Stimulated activated CD4-positive, alpha-beta T cell treated with anti-CD3 and anti-CD28 coated beads, Interleukin-1b, Interleukin-23, amount 100 ng/mL, for 24 hours (primary cell): ENCODE measurements at places on chromosomes 7 and 10.

- DNase-seq, result no peak
These were observed 55.8 kb upstream of the FGFR2 start for GRCh38 chr10:121654021-121654545.

GRCh38 chr10:1418031-1418550 is 319.2 kb downstream of the ADARB2 start:
- no peak for DNase-seq

GRCh38 chr7:40133561-40134427 is 628 bp downstream of the MPLKIP start:
- no peak for DNase-seq

GRCh38 chr7:1969459-1970284 is 263.1 kb downstream of the MAD1L1 start:
- DNase-seq, result no peak

- DNase-seq, result no peak
These were observed 96.3 kb upstream of the DDC start for GRCh38 chr7:50661345-50662040.

DNA sequence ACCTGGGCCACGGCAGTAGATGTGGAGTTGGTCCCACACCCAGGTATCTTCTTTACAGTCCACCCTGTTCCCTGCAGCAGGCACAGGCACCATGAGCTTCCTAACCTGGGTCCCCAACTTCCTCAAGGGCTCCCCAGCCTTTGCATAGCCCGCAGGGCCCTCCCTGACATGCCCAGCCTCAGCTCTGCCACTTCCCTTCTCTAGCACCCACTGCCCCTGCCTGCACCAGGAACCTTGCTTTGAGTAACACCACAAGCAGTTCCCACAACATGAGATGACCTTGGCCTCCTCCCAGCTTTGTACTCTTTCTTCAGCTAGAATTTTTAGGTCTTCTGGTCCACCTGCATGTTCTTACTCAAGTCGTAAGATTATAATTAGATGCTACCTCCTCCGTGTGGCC is 92.2 kb upstream of the ZPBP start:
- no peak for DNase-seq

GRCh38 chr7:28779954-28780353 is 178.2 kb downstream of the TRIL start:
- no peak for DNase-seq

DNA sequence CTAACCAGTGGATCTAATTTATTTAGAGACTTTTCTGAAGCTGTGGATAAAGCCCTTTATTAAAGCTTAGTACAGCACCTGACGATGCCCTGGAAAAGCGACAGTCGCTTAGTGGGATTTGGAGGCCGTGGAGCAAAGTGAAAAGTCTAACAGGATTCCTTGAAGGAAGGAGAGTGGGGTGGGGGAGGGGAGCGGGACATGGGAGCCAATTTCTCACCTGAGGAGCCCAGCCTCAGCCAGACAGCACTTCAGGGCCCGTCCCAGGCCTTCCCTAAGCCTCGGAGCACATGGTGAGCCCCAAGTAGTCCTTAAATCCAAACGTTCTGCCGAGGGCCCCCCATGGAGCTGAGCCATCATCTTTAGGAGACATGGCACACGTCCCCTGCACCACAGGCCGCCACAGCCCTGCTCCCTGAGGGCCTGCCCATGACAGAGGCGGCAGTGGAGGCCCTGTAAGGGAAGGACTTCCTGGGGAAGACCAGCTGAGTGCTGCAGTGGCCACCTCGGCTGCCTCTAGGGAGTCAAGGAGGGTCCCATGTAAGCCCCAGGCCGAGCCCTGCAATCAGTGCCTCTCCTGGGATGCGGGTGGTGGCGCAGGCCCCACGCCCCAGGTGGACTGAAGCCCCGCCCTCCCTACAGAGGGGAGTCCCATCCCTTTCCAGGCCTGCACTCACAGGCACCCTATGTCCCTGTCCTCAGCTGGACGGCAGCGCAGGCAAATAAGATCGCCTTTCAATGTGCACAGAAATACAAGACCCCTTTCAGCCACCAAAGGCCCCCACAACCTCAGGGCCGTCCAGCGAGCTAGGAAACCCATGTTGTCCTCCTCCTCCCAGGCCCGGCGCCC is 187.0 kb downstream of the MAD1L1 start:
- no peak for DNase-seq

DNA sequence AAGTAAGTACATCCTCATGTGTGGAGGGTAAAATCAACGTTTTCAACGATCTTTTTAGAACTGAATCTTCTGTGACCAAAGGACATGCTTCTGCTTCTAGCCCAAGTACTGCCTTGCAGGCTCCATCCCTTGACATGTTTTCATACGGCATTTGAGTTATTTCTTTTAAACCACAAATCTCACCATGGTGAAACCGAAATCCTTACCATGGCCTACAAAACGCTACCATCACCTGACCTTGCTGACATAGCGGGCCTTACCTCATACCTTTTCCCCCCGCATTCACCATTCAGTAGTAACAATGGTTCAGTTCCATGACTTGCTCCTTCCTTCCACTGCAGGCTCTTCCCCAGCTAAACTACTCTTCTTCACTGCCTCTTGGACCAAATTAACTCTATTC is 3.5 kb downstream of the RNF216 start:
- DNase-seq, result no peak
